ENCODE measurements at places on chromosomes 3 and 15.

- DNase-seq = no peak
Observed at GRCh38 chr3:175659670-175660350, 800.7 kb downstream of the NAALADL2 start.

GRCh38 chr3:140726066-140726465, 48.2 kb downstream of the TRIM42 start:
- no peak for DNase-seq

- peak; percentile 19 for DNase-seq
Observed at GRCh38 chr15:79475306-79475705, 43.2 kb downstream of the MINAR1 start.

- no peak for DNase-seq
Observed at GRCh38 chr3:108940166-108940565, 13.5 kb downstream of the GUCA1C start.

DNA sequence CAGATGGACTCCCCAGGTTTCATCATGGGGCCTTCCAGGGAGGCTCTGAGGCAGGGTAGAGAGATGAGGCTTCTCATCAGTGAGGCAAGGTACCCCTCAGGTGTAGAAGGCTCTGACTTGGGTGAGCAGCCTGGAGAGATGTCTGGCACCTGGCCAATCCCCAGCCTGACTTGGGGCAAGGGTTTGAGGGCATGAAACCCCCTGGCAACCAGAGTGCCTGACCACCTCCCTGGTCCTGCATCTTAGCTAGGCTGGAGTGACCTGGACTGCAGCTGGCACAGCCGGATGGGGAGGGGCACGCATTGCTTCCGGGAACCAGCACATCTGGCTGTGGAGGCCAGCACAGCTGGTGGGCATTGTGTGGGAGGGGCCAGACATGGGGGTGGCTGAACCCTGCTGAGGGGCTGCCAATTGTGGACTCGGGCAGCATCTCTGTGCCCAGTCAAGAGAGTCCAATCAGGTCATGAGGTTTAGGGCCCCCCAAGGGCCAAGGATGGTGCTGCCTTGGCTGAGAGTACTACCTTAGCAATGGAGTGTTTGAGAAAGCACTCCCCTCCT, 1.9 kb downstream of the ZBTB47 start:
- DNase-seq = no peak

- DNase-seq = no peak
Observed at GRCh38 chr15:74213858-74214284, 11.3 kb upstream of the STRA6 start.

- no peak for DNase-seq
Observed at GRCh38 chr3:99640214-99640851, 1.9 kb downstream of the COL8A1 start.

DNA sequence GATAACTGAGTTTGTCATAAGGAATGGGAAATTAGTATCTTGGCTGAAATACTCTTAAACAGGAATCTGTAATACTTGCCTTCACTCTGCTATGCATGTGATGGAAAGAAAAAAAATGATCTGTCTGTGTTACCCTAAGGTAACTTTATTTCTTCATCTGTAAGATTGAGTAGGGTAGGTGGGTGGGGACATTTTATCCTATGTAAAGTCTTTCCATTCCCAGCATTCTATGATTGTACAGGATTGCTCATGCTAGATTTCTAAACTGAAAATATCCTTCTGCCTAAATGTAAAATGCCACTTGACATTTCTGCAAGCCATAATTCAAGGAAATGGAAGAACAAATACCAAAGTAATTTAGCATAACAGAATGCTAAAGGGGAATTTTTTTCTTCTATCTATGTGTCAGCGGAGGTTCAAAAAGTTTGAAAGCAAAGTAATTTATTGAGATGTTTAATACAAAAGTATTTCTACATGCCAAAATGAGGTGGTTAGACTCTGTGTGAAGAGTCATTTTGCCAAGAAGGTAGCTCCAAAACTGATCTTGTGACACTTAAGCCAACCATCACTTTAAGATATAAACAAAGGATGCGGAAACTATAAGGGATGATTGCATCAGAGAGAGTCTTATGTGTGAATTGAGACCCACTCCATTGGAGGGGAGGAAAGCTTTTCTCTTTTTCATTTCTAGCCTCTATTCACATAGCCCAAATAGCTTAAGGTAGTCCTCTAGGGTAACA, 46.6 kb upstream of the SERPINI2 start:
- DNase-seq = no peak

DNA sequence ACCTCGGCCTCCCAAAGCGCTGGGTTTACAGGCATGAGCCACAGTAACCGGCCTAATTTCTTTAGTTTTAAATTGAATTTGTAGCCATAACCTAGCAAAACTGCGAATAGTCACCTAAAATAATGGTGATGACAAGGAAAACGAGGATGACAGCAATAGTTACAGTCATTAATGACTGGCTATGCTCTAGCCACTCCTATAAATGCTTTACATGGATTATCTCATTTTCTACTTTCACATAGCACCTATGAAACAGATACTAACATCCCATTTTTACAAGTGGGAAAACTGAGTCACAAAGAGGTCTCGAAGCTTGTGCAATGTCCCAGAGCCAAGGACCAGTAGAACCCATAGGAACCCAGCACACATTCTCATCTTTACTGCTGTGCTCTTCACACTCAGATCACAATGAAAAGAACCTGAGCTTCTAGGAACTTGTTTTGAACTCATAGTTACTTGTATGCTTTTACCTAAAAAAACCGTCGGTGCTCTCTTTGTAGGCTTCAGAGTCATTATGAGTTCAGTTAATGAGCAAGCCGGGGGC, 39.4 kb downstream of the FBXL22 start:
- DNase-seq = no peak

DNA sequence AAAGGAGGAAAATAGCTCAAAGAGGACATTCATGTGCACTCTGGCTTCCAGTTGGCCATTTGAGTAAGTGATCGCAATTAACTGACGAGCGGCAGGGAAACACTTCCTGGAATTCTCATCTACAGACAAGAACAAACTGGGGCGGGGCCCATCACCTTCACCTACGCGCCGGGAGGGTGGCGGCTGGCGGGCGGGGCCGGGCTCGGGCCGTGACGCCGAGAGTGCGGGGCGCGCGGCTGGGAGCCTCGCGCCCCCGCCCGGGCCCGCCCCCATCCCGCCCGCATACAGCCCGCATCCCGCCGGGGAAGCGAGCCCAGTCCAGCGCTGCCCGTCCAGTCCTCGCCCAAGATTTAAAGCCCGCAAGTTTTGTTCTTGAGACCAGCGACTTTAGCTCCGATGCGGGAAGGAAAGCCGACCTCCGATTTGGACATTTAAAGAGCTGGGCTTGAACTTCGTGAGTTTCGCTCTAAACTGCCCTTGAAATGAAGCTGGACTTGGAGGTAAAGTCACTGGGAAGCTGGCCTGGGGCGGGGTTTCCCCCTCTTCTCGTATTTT, at the start of gene B3GNT5:
B3GNT5 (plus strand) TSS at position 281 of the 555 bp plus-strand sequence. CDS start 16,546 bp downstream, outside the sequence.
- no peak for DNase-seq

GRCh38 chr15:71747128-71748083, 62.9 kb upstream of the NR2E3 start:
- DNase-seq = no peak

DNA sequence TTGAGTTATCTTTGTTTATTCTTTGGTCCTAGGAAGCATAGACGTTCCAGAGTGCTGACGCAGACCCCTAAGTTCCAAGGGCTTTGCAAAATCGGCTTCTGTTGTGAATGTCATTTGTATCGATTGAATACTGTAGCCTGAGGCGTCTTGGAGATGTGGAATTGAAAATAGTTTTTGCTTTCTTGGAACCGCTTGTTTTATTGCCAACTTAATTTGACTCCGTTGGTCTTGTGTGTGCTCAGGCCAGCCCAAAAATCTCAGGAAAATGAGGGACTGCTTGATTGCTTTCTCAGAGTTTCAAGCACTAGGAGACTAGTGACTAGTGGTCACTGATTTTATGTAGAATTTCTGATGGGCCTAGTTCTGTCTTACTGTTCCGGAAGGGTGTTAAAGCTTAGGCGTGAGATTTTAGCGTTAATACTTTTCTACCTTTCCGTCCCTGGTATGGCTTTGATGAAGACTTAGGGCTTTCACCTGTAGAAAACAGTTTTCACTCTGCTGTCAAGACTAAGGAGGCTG, 263 bp upstream of the UTS2B start:
- DNase-seq = peak; percentile 36

- DNase-seq = no peak
Observed at GRCh38 chr3:130084436-130084980, 2.9 kb downstream of the ALG1L2 start.

DNA sequence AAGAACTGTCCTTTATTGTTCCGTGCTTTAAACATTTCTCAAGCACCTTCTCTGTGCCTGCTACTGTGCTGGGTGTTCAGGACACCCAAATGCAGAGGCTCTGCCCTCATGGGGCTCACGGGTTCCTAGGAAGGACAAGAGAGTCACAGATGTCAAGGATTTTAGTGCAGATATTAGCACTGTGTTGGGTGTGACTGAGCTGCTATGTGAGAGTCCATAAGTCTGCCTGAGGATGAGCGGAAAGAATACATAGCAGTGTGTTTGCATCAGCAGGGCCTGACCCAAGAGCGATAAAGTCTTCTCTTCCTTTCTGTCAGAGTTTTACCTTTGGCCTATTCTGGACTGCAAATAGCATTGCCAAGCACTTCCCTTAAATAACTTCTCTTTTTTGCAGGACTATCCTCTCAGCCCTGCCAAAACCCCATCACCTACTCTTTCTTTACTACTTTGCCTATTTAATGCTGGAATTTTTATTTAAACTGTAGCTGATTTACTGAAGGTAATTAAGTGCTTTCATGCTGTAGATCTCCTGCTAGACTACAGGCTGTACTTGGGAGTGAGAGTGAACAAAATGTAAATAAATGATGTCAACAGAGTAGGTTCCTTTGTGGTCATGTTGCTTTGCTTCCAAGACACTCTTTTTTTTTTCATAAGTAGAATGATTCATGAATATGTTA, 459.4 kb upstream of the TPRG1 start:
- DNase-seq = no peak

- no peak for DNase-seq
Observed at GRCh38 chr15:67838789-67839332, 984 bp downstream of the RNU6-1 start.

DNA sequence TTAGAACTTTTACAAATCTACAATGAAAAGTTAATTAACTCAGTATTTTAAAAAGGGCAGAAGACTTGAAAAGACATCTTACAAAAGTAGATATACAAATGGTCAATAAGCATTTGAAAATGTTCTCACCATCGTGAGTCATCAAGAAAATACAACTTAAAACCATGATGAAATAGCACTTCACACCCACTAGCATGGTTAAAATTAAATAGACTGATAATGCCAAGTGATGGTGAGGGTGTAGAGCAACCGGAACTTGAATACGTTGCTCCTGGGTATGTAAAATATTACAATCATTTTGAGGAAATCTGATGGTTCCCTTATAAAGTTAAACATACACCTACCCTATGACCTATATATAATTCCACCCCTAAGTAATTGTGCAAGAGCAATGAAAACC, 319.8 kb upstream of the UMPS start:
- no peak for DNase-seq

DNA sequence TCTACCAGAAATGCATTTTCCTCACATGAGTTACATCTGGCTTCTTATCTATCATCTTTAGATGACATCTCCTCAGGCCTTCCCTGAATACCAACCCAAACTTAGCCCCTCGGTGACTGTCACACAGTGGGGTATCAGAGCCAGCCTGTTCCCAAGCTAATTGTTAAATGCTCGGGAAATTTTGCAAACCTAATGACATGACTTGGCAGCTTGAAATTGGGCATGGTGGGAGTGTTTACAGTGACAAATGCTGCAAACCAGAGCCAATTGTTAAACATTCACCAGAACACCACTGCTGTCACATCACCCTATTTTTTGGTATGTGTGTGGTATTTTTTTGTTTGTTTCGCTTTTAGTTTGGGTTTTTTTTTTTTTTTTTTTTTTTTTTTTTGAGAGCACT, 130.8 kb downstream of the HCN4 start:
- DNase-seq = no peak

GRCh38 chr3:146511402-146512134, 32.8 kb downstream of the PLSCR1 start:
- DNase-seq = no peak

- DNase-seq = no peak
Observed at GRCh38 chr15:33508703-33509102, 197.9 kb downstream of the RYR3 start.

GRCh38 chr3:44045476-44046275, 196.0 kb upstream of the TOPAZ1 start:
- DNase-seq = no peak

DNA sequence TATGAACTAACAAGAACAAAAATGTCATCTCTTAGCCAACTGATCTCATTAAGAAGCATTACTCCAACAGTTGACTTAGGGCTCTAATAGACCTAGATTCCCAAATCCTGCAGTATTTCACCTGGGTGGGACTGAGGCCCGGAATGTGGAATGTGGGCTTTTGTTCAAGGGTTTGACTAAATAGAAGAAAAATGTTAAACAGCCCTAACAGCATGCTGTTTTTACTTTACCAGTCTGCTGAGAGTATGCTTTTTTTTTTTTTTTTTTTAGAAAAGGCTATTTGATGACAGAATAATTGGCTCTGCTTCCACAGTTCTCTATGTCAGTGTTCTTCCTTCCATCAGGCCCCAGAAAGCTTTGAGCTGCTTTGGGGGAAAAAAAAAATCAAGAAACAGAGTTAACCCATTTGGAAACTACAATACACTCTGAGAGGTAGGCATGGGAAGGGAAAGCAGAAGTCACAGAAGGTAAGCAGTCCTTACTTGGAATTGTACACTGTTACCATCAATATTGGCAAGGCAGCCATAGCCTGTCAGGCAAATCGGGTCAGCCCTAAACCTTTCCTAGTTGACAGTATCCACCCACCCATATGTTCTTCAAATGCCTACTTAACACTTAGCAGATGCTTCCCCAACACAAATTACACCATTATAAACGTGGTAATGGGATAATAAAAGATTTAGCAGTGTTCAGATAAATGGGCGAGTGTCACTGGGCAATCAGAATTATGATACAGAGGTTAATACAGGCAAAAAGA, 224.2 kb downstream of the CNTN3 start:
- peak; percentile 37 for DNase-seq

GRCh38 chr3:126352476-126353454, 4.4 kb downstream of the KLF15 start:
- no peak for DNase-seq

- no peak for DNase-seq
Observed at GRCh38 chr15:70853973-70854665, at the start of gene LARP6. Gene LARP6, minus strand, starts transcription at chr15:70854157. Its CDS starts 69 bp downstream, at chr15:70854088.

DNA sequence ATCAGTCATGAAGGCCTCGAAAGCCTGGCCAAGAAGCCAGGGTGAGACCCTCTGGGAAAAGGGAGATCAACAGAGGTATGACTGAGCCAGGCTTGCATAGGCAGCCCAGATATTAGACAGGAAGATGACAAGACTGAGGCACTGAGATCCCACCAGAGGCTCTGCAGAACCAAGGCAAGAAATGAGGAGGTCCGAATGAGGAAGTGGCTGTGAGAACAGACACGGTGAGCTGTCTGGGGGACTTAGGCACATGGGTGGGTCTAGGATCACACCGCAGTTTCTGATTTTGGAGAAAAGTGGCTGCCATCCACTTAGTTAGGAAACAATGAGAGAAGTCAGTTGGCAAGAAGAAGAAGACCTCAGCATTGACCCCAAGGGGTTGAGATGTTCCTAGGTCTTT, 31.5 kb upstream of the PRSS50 start:
- no peak for DNase-seq

- DNase-seq = peak; percentile 65
Observed at GRCh38 chr3:143901105-143901504, 52.8 kb upstream of the SLC9A9 start.
